ENCODE measurements at places on chromosomes 4 and X. TPM values are rescaled to one million over a fixed set of nuclear protein-coding genes. Genes with fewer than 3 reads are reported as not detected.

GYPE gene
- total RNA-seq = 0.29 TPM

DNA sequence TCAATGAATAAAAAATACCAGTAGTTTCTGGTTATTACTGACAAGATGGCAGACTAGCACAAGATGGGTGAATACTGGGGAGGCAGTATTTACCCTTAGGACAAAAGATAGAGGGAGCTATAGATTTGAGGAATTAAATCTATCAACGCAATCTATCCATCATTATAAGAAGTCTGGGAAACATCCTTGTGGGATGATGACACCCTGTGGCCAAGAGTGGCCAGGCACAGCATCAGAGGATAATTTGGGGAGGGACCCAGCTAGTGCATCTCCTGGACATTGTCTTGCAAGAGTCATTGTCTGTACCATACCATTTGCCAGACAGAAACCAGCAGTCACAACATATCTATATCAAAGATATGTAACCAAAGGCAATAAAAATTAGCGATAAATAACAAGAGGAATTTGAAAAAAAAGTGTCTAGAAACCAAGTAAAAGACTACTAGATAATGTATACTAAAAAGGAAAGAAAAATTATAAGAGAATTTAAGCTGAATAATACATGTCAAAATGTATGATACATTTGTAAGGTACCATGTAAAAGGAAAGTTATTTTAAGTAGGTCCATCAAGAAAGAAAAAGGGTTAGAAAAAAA, 22.9 kb downstream of the KCTD8 start:
- DNase-seq = no peak

SPATA4 gene
- 0.72 TPM for total RNA-seq

DNA sequence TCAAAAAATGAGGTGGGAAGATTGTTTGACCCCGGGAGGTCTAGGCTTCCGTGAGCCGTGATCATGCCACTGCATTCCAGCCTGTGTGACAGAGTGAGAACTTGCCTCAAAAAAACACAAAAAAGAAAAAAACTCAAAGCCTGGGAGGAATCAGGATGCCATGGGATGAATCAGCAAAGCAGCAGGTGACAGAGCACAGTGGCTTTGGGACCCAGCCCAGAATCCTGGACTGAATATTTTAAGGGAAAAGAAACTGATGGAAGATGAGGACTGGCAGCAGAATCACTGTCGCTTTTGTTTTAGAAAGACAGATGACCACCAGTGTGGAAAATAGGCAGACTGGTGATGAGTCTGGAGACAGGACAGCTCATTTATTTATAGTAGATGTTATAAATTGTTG, 16.6 kb downstream of the S100G start:
- DNase-seq = peak; percentile 78

SPOCK3 gene
- total RNA-seq = not detected

DNA sequence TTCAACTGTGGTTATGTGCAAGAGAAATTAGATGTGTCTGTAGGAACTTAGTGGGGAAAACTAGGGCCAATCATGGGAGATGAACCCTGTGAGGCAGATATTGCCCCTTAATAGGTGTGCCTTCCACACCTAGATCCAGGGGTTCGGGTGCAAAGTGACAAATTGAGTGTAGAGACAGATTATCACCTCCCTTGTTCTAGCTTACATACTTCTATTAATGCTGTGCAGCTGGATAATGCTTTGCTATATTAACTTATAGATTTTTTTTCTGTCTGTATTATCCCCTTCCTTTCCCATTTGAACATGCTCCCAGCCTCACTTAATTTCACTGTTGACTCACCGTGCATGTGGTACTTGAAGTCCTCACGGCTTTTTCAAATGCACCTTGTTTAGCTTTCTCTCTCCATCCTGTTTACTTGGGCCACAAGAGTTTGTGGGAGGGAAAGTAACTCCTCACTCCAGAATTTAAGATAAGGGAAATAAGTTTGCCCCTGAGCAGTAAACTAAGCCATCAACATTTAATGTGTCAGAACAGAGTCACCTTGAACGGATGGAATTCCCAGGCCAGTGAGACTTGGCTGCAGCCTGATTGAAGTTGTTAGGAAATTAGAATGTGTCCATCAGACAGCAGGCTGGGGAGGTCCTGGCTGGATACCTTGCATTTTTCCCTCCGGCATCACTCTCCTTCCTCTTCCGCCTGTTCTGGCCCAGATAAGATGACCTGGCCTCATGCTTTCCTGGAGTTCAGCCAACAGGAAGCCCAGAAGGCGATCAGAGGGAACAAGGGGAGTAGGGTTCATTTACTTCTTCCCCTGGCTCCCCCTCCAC, 478.4 kb downstream of the BCOR start:
- DNase-seq = no peak

- no peak for DNase-seq
Observed at GRCh38 chrX:100743009-100743607, 11.2 kb upstream of the SYTL4 start.

NUP62CL gene
- total RNA-seq = not detected

- DNase-seq = no peak
Observed at GRCh38 chr4:128917781-128918180, 108.3 kb downstream of the JADE1 start.

ZNF711 gene
- 1.5 TPM for total RNA-seq
